CD4-positive, alpha-beta T cell treated with Interleukin-12 subunit alpha and Interleukin-12 subunit beta, for 1 hour (primary cell): ENCODE measurements at places on chromosomes 12 and 14.

GRCh38 chr12:67884596-67884995 lies 104.7 kb upstream of the IFNG-AS1 start:
- DNase-seq = no peak

DNA sequence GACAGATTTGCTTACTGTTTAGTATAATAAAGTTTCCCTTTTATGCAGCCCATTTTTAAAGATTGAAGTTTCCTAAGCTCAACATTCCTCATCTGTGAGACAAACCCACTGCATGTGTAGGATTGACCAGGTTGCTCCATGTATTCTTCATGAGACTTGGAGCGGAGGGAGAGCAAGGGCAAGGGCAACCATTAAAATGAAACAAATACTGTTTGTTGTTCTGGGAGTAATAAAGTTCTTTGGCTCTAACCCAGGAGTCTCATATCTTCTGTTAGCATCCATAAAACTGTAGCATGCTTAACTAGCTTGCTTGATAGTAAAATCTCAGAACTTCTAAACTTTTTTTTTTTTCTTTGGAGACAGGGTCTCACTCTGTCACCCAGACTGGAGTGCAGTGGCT lies 74.2 kb downstream of the NTS start:
- no peak for DNase-seq

DNA sequence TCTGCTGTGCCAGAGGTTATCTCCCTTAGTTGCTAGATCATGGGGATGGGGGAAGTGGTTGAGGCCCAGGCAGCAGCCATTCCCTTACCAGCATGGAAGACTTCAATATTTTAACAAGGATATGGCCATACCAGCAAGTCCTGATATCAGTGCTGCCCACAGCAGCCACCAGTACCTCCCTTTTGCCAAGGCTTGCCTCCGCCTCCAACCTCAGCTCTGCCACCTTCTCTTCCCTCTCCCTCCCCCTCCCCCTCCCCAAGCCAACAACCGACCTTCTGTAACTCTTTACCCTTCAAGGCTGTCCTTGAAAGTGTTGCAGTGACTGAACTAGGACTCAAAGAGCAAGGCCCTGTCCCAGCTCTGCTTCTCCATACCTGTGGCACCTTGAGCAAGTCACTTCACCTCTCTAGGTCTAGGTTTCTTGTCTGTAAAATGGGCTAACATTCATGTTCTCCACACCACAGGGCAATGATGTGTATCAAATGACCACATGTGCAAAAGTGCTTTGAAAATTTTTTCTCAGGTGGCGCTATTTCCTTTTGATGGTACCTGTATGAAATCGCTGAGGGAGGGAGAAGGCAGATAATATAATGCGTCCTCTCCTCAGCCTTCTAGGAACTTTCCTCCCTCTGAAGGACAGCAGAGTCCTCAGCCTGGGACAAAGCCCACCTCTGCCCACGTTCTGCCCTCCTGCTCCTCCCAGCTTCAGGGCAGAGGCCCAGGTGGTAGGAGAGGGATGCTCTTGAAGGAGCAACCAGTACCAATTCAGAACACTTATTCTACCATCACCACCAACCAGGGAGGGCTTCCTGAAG lies 14.7 kb downstream of the PLEKHG6 start:
- DNase-seq = no peak

GRCh38 chr12:70660620-70661219 lies 23.5 kb upstream of the PTPRB start:
- peak; percentile 5 for DNase-seq

DNA sequence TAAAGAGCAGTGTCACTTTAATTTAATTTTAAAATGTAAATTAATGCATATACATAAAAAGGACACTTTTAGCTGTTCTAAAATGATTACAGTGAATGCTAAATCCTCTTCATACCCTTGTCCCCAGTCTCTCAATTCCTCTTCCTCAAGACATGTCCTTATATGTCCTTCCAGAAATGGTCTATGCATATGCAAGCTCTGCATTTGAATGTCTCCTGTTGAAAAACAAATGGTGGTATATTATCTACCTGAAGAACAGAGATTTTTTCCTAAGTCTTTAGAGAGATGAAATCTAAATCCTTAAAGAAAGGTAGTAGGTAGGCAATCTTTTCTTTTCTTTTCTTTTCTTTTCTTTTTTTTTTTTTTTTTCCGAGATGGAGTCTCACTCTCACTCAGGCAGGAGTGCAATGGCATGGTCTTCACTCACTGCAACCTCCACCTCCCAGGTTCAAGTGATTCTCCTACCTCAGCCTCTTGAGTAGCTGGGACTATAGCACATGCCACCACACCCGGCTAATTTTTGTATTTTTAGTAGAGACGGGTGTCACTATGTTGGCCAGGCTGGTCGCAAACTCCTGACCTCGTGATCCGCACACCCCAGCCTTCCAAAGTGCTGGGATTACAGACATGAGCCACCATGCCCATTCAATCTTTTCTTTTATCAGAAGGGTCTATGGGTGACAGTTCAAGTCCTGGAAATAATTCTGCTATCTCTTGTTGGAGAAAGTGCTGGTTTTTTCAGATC lies 180.5 kb downstream of the PRKCH start:
- no peak for DNase-seq

DNA sequence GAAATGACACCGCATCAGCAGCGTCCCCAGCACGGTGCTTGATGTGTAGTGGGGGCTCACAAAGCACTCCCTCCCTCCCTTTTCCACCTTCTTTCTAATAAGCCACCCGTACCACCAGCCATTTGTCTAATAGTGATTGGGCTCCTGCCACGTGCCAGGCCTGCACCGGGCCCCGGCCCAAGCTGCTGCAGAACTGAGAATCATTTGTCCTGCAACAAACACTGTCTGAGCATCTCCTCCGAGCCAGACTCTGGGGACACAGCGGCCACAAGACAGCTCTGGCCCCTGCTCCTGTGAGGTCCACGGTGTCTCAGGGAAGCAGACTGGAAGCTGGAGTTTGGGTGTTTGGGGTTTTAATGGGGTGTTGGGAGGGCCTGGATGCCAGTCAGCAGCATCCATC lies 43.9 kb downstream of the MVK start:
- no peak for DNase-seq

GRCh38 chr12:15749937-15750336 lies 39.3 kb downstream of the EPS8 start:
- no peak for DNase-seq

- no peak for DNase-seq
These were observed 4.2 kb upstream of the HRK start for GRCh38 chr12:116885491-116885890.

DNA sequence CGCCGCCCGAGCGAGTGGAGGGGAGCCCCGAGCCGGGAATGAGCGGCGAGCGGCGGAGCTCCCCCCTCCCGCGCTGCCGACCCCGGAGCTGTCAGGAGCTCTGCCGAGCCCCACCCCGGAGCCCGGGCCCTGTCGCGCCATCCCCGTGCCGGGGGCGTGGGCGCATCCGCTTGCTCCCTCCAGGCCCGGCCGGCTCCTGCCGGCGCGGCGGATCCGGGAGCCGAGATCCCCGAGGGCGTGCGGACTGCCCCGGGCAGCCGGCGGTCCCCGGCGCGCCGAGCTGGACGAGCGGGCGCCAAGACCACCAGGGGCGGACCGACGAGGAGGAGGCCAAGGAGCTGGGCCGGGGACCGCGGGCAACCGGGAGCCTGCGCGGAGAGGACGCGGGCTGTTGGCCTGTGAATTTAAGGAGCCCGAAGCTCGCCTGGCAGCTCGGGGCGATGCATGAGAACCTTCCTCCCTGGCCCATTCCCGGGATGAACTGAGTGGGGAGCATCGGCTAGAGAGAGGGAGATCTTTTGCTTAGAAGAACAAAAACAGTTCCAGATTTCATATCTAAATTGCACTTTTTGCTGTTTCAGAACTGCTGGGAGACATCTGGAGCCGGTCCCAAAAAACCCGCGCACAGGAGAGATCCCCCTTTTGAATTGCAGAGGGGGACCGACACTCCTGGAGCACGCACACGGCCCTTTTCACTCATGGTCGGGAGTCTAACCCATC lies 2.0 kb downstream of the PTHLH start:
- no peak for DNase-seq

DNA sequence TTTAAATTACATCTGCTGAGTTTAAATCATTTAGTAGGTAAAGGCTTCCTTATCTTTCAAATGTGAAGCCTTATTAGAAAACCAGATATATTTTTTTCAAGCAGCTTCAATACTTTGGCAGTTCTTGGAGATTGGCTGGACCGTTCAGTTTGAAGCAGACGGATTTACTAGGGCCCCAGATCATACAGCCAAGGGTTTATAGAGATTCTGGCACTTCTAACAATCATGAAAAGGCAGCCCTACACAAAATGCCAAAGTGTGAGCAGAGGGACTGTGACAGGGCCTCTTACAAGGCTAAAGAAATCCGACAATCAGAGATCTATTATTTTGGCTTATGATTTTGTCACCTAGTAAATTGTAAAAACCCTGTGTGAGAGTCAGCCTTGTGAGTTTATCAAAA lies 162.8 kb upstream of the SLC38A2 start:
- DNase-seq = no peak

DNA sequence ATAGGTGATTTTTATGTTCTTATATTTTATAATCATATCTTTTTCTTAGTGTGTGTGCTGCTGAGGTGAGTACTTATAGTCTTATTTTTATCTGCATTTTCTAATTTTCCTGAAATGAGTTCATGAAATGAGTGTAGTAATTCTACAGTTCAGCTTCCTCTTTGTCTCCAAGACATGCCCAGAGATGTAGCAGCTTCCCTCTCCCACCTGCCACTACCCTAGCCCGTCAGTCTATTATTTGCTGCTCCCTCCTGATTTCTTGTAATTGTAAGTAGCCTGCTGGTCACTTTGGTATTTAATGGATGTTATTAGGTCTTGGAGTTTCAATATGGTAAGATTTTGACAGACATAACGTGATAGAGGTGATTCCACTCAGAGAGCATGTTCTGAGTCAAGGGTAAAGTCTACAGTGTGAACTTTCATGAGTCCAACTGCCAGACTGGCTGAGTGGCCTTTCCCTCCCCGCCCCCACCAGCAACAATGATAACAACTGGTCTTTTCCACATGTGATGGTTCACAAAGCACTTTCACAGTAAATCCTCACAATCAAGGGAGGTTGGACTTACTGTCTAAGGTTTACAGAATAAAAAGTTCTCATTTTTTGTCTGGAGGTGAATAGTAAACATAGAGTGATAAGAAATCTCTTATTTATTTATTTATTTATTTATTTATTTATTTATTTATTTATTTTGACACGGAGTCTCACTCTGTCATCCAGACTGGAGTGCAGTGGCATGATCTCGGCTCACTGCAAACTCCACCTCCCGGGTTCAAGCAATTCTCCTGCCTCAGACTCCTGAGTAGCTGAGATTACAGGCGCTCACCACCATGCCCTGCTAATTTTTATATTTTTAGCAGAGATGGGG lies 4.2 kb upstream of the RIPK3 start:
- DNase-seq = no peak

- no peak for DNase-seq
These were observed 3.0 kb upstream of the GARIN2 start for GRCh38 chr14:67186172-67186768.

GRCh38 chr12:62689042-62689839 lies 222.6 kb downstream of the MON2 start:
- DNase-seq = no peak

DNA sequence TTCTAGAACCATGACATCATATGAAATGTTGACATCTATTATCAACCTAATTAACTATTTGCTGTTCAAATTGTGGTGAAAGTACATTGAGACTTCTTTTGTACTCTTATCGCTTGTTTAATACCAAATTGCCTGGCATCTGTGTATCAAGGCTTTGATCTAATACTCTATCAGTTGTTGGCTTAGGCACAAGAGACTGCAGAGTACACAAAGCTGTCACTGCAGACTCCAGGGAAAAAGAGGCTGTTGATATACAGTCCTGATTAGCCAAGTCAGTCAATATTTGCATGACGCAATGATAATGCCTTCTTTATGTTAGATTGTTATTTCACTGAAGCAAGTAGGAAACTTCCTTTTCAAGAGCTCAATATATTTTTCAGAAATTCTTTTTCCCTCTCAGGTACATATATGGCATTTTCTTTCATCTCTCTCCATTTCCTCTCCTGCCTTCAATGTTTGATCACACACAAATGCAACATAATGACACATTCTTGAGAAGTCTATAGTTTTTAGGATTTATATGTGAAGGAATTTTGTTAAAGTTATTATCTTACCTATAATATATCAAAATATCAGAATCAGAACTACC lies 32.3 kb upstream of the PTCSC3 start:
- no peak for DNase-seq
